Cerebellum (tissue), 4 donors: ENCODE measurements at places on chromosomes 6 and 20. TPM values are rescaled to one million over a fixed set of nuclear protein-coding genes. Genes with fewer than 3 reads are reported as not detected.

TRIM15 gene
- total RNA-seq, result not detected

HINT3 gene
- 44.2 TPM for total RNA-seq

DNA sequence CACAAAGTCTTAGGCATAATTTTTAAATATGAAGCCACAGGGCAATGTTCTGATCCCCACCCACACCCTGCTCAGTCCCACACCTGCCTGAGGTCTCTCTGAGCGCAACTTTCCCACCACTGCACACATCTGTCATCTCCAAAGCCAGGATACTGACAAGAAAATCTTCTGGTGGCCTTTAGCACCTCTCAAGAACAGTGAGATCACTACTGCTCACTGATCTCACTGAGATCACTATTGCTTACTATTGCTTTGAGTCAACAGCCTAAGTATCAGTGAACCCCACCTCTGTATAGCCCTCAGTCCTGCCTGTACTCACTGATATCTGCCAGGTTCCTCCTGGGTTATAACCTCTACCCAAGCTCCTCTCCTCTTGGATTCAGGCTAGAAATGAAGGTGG is 6.4 kb downstream of the TNFRSF21 start:
- DNase-seq, result no peak

OSER1 gene
- 21.7 TPM for total RNA-seq

GPSM3 gene
- 0.82 TPM for total RNA-seq
